ENCODE measurements at places on chromosomes 11 and 22.

- peak; percentile 46 for DNase-seq
Observed at GRCh38 chr11:12120031-12121008, 9.9 kb downstream of the MICAL2 start.

- peak; percentile 83 for DNase-seq
Observed at GRCh38 chr11:129967996-129968395, 34.6 kb downstream of the PRDM10 start.

DNA sequence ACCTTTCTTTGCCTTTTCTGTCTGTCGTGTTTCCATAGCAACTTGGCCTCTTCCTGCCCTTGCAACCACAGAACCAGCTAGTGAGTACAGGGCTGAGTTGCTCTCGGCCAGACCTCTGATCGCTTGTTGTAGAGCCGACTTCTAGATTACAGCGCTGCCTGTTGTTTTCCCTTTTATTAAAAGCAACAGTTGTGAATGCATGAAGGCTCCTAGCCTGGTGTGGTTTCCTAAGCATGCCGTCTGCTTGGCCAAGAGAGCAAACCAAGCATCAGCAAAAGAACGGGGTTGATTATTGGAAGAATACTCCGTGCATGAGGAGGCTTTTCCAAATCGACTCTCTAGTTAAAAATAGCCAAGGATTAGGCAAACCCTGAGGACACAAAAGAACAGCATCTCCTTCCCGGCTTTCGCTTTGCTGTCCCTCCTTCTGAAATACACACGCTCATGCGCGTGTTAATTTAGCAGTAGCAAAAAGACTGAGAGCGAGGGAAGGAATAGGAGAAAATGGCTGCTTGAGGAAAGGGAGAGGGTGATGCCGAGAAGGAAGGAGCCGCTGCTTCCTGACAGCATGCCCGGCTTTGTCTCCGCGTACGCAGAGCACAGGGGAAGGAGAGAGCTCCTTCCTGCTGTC is 71.5 kb upstream of the TTC12 start:
- DNase-seq, result no peak

- peak; percentile 60 for DNase-seq
Observed at GRCh38 chr11:774873-775592, 2.3 kb downstream of the GATD1 start.

- no peak for DNase-seq
Observed at GRCh38 chr22:38038890-38039812, 18.1 kb upstream of the PICK1 start.

GRCh38 chr11:19460718-19461405 is 220.1 kb upstream of the E2F8 start:
- DNase-seq, result peak; percentile 15

DNA sequence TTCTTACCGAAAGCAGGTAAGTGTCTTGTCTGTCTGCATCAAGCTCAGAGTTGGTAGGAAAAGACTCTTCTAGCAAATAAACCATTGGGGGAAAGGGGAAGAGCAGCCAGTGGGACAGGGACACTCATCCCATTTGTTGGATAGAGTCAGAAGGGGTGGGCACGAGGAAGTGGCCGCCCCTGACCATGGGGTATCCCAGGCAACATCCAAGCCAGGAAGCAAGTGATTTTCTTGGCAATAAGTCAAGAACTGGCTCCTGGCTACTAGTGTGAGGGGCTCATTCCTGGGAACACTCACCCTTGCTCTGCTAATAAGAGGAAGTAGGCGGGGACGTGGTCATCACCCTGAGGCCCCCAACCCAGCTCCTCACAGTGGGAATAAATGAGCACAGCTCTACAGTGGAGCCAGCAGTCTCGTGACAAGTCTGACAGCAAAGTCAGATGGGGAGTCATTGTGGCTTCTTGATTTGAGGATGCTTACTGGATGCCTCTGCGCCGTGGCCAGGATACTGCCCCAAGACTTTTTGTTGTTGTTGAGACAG is 6.7 kb downstream of the SLC25A18 start:
- DNase-seq, result peak; percentile 31

- DNase-seq, result no peak
Observed at GRCh38 chr11:102026959-102027358, 20.3 kb upstream of the CFAP300 start.

DNA sequence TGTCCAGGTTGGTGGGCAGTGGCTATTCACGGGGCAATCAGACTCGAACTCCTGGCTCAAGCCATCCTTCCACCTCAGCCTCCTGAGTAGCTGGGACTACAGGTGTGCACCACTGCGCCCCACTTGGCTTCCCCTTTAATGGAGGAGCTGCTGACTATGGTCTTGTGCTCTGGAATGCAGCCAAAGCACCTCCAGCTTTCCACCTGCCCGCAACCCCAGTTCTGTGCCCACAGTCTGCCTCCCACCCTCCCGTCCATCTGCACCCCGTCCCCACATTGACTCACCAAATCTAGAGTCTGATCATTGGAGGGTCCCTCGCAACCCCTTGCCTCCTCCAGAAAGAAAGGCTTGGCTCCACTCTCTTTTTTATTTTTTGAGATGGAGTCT is 41.0 kb downstream of the KCNJ4 start:
- DNase-seq, result no peak

GRCh38 chr11:19924716-19925115 is 212.1 kb downstream of the NAV2 start:
- DNase-seq, result no peak

GRCh38 chr22:26554956-26555355 is 35.0 kb downstream of the TPST2 start:
- no peak for DNase-seq

GRCh38 chr11:19953336-19953735 is 206.9 kb downstream of the DBX1 start:
- DNase-seq, result peak; percentile 93

GRCh38 chr11:65606876-65607613 is 7.0 kb downstream of the MAP3K11 start:
- DNase-seq, result peak; percentile 86

- no peak for DNase-seq
Observed at GRCh38 chr11:82756765-82757639, 23.3 kb upstream of the FAM181B start.

DNA sequence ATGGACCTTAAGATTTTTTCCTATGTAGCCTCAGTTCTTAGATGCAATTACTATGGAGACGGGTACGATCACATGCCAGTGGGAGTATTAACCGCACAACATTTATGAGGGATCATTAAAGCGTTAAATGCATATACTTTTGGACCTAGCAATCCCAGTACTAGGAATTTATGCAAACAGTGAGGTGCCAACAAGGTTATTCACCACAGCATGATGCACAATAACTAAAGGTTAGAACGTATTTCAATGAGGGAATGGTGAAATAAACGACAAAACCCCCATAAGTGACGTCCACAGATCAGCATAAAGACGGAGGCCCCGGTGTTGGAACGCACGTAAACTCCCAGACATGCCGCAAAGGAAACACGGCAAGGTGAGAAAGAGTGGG is 539 bp downstream of the SIRT3 start:
- DNase-seq, result no peak

DNA sequence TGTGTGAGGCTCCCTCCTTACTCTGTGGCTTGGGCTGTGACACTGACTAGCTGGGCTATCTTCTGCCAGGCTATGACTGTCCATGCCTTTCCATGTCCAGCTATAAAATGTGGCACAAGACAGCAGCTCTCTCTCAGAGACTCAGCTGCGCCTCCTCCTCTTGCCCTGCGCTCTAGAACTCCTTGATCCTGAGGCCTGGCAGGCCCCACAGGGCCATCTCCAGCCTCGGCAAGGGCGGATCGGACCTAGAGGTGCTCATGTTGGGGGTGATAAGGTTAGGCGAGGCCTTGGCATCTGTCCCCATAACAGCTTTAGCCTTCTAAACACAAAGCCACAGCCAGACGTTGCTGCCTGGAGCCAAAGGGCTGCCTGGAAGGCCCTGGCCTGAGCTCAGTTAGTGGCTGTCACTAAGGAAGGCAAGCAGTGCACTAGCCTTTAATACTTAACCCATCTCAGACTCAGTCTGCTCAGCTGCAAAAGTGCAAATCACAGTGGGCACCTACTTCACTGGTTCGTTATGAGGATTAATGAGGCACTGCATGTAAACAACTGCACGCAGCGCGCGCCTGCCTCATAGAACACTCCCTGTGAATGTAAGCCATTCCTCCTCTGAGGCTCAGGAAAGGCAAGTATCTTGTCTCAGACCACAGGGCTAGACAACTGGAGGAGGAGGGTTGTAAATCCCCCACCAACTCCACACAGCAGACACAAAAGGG is 1.2 kb downstream of the GUCD1 start:
- peak; percentile 28 for DNase-seq

- DNase-seq, result no peak
Observed at GRCh38 chr11:2565447-2566222, 120.8 kb downstream of the KCNQ1 start.

DNA sequence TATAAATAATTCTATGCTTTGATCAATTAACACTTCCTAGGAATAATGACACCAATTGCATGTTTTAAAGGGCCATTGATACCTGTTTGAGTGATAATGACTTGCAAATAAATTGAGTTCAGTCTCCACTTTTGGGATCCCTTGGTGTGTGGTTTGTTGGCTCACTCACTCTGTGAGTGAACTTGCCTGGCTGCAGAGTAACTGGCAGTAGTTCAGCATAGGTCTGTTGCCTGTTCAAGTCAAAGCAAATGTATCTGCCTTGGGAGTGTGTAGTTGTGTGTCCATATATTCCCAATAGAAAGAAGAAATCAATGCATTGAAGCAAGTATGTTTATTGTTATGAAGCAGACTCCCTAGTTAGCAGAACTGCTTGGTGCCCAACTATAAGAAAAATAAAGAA is 49.3 kb downstream of the TRIM44 start:
- DNase-seq, result no peak

GRCh38 chr11:61928606-61929005 is 11.2 kb upstream of the RAB3IL1 start:
- no peak for DNase-seq

- peak; percentile 20 for DNase-seq
Observed at GRCh38 chr11:27444801-27445215, 27.8 kb downstream of the LGR4 start.

DNA sequence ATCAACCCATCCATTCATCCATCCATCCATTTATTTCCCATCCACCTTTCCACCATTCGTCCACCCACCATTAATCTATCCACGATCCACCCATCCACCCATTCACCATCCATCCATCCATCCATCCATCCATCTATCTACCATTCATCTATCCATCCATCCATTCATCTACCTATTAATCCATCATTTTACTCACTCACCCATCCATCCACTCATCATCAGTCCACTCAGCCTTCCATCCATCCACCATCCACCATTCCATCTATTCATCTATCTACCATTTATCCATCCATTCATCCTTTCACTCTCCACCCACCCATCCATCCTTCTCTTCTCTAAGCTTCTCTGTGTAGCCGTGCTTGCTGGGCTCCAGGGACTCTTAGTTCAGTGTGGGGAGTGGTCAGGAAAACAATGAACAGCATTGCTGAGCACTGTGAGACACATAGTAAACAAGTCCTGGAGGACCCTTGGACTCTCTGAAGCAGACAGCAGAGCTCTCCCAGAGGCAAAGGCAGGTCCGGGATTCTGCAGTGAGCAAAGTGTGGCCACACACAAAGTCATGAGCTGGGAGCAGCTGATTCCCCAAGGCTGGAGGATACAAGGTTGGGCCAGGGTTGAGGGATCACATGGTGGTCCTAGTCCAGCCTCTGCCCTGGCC is 642.2 kb downstream of the BRD1 start:
- no peak for DNase-seq

- DNase-seq, result no peak
Observed at GRCh38 chr11:65063532-65063931, 5.2 kb upstream of the NAALADL1 start.

GRCh38 chr11:117771841-117772240 is 25.2 kb downstream of the DSCAML1 start:
- no peak for DNase-seq

DNA sequence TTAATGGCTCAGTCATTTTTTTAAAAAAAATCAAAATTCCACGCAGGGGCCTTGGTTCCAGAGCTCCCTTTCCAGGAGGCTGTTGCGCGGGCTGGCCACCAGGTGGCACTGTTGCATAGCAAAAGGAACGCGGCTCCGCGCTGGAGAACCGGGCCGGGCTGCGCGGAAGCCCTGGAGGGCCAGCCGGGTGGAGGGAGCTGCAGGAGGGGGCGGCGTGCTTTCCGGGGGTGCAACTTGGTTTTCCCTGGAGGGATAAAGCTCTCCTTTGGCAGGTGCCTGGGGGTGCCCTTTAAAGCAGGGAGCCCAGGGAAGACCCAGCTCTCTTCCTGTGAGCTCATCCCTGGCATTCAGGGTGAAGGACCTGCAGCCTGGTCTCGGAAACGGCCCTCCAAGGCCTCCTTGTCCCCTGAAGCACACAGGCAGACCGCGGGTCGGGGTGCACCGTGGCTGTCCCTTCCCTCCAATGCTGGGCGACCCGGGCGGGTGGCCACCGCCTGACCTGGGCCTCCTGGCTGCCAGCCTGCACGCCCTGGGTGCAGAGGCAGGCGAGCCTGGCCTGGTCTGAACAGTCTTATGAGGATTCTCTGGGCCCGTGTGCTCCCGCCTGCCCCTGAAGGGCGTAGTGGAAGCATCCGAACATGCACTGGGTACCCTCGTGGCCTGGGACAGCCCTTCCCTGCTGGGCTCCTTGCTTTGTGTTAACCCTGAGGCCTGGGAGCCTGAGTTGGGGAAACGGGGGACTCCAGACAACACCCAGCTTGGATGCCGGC is 23.4 kb downstream of the KRTAP5-5 start:
- DNase-seq, result peak; percentile 48

DNA sequence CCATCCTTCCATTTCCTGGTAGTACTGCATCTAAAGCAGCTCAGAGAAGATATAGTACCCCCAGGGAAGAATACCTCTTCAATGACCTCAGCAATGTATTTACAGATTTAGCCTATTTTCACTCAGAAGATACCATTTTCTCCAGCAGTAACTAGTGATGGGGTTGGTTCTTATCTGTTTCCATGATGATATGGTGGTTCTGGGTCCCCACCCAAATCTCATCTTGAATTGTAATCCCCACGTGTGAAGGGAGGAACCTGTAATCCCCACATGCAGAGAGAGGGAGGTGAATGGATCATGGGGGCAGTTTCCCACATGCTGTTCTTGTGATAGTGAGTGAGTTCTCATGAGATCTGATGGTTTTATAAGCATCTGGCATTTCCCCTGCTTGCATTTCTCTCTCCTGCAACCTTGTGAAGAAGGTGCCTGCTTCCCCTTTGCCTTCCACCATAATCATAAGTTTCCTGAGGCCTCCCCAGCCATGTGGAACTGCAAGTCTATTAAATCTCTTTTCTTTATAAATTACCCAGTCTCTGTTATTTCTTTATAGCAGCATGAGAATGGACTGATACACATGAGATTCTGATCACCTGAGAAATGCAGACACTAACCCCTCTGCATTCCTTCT is 139.2 kb downstream of the CCDC81 start:
- DNase-seq, result no peak

GRCh38 chr11:606245-606644 is 9.5 kb downstream of the IRF7 start:
- DNase-seq, result peak; percentile 26

DNA sequence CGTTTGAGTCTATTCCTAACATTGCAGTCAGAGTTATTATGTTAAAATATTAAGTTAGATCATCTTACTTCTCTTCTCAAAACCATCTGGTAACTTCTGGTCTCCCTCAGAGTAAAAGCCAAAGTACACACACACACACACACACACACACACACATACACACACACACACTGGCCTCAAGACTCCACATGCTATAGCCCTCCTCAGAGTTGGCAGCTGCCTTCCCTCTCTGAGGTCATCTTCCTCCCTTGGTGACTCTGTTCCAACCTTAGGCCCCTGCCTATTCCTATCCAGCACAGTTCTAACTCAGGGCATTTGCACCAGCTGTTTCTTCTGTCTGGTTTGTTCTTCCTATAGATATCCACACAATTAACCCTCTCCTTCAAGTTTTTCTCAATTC is 272.0 kb upstream of the SESN3 start:
- peak; percentile 45 for DNase-seq

GRCh38 chr11:48081151-48082010 is 101.0 kb downstream of the PTPRJ start:
- peak; percentile 93 for DNase-seq

GRCh38 chr11:107847184-107847583 is 11.4 kb downstream of the SLC35F2 start:
- DNase-seq, result no peak
